Hematopoietic multipotent progenitor cell treated with erythropoietin and hydrocortisone succinate and interleukin-3 and kit ligand, for 8 days (in vitro differentiated cells): ENCODE measurements at places on chromosomes 5 and 9.
A peak's percentile ranks its signal among the peaks of the same experiment; 100 is the strongest.

- no peak for DNase-seq
Measured at GRCh38 chr9:107571148-107571547, 81.6 kb upstream of the KLF4 start.

DNA sequence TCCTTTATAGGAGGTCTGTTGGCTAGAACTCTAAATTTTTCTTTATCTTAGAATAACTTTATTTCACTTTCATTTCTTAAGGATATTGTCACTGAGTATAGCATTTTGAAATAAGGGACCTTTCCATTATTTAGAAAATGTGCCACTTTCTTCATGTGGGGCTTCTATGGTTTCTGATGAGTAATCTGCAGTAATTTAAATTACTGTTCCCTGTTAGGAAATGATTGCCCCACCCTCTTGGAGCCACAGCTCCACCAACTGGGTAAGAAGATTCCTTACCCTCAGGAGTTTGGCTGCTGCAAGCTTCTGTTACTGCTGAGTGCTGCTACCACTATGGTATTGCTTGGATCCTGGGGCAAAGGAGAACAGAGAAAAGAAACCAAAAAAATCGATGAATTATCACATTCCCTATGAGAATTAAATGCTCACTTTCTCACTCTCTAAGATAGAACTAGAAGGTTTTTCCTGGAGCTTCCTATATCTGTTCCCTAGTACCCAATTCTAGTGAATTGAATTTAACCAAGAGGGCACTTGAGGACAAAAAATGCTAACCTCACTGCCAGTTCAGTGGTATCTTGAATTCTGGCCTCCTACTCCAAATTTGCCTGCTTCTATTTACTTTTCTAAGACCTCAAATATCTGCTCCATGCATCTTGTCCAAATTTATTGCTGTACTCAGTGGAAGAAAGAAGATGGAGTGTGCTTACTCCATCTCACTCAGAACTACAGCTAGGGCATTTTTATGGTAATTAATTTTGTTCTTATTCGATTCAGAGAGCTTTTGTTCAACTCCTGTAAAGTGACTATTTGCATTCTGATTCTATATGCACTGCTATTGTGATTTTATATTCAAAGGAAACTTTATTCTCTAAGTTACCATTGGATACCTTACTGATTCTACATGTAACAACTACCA, 2111.3 kb downstream of the MAT2B start:
- DNase-seq, result no peak

- no peak for DNase-seq
Measured at GRCh38 chr9:101579711-101580545, 14.8 kb downstream of the PPP3R2 start.

- DNase-seq, result no peak
Measured at GRCh38 chr5:153601377-153601776, 110.9 kb downstream of the GRIA1 start.

- no peak for DNase-seq
Measured at GRCh38 chr5:178209334-178210072, 5.2 kb downstream of the HNRNPAB start.

- DNase-seq, result no peak
Measured at GRCh38 chr9:92829420-92829819, 48.4 kb downstream of the ZNF484 start.

DNA sequence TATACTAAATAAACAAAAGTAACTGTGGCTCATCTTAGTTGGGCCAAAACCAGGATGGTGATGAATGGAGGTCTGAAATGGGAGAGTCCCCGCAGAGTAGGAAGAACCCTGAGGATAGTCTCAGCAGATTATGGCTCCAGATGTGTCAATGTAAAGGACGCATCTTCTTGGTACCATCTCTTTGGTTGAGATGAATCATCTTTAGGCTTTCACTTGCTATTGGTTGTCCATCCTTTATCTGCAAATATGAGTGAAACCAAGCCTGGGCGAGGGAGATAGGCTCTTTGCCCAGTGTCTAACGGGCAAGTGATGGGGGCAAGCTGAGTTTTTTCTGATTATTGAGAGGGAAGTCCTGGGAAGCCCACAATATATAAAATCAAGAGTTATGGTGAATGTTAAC, 19.4 kb upstream of the LCP2 start:
- peak; percentile 99 for DNase-seq

- no peak for DNase-seq
Measured at GRCh38 chr9:36547598-36547997, 25.1 kb upstream of the MELK start.

DNA sequence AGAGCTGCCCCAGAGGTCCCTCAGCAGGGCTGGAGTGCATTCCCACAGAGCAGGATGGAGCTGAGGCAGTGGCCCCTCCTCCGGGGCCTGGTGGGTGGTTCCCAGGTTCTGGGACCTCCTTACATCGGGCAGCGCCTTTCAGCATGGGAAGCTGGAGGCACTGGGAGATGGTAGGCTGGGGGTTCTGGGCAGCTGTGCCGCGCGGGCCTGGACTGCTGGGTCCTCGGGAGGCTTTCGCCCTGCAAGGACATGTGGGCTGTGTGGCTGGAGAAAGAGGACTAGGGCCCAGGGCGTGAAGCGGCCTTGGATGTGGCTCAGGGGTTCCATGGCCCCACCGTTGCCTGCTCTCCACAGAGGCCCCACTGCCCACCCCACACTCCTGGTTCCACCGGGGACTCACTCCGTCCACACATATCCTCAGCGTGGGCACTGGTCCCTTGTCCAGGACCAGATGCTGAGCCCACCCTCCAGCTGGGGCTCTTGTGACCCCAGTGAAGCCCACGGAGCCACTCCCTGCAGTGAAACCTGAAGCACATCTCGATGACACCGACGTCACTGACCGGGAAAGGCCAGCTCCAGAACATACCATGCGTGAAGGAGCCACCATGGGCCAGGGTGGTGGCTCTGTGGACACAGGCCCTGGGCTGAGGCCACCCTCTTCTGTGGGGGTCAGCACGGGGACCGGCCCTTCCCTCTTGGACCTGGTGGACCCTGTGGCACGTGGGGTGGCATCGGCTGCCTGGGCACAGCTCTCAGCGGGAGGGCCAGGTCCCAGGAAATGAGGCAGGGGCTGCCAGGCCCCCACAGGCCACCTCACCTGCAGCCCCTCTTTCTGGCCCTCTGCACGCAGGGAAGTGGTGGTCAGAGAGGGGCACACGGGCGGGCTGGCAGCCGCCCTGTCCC, 31.5 kb upstream of the NKD2 start:
- DNase-seq, result no peak

DNA sequence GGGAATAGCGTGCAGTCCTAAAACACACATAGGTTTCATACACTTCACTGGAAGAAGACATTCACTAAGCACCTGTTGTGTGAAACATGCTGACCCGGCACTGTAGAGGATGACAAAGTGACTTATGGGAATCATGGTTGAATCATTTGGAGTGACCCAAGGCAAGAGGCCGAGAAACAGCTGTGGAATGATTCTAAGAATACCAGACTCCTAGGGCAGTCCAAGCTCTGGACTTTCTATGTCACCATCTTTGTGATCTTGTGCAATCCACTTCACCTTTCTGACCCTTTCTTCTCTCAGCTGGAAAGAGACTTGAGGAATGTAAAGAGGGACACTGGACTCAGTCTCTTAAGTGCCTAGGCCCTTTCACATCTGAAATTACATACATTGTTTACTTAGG, 13.1 kb downstream of the MSANTD3 start:
- no peak for DNase-seq

DNA sequence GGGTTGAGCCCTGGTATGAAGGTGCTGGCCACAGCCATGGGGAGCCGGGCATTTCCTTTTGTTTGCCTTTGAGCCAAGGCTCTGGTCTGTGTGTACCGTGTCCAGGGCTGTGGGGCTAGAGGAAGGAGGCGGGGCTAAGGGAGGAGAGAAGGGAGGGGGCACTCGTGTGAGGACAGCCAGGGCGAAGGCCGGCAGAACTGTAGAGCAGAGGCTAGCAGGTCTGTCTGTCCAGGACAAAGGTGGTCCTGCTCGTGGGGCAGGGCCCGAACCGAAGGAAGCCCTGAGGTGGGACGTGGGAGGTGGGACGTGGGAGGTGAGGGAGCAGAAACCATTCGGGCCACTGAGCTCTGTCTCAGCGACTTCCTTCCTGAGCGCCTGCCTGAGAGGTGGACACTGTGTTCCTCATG, 41.3 kb upstream of the TESK1 start:
- DNase-seq, result no peak

- no peak for DNase-seq
Measured at GRCh38 chr5:172911976-172912375, 47.2 kb upstream of the RPL26L1 start.

DNA sequence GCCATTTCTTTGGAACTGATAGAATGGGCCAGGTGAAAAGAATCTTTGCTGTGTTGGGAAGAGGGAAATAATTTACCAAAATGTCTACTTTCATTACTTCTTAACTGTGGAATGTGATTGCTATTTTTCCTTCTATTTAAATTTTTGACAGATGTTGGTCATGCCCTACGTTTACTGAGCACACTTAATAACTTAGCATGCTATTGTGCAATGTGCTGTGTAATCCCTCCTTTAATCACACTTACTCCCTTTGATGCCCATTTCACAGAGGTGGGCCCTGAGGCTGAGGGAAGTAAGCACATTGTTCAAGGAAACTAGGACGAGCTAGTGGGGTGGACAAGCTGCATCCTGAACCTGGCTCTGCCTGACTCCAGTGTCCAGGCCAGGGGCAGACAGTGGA, 47.8 kb upstream of the INSYN2B start:
- no peak for DNase-seq

DNA sequence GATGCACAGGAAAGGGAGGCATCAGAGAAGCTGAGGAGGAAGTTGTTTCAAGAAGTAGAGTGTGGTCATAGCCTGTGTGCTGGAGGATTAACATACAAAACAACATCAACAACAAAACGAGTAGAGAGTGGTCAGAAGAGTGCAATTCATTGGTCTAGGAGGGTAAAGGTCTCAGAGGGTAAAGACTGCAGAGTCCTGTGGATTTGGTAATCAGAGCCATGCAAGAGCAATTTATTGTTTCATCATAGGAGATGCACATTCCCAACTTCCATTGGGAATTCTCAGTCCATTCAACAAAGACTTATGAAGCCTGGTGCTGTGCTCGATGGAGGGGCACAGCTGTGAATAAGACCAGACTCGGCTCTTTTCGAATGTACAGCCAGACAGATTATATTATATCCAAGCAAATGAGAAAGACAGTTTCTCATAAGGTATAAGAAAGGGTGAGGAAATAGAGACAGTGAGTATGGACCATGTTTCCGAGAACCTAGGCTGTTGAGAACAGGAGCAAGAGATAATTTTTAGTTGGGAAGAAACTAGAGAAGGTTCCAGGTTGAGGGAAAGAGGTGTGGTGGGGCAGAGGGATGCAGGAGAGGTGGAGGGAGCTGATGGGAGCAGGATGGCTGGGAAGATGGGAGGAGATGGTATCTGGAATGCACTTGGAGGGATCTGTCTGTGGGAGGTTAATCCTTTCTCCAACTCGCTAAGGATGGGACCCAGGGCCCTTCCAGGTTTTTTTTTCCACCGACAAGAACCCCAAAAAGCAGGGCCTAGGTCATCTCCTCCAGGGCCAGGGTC, 7.9 kb upstream of the MYORG start:
- no peak for DNase-seq

DNA sequence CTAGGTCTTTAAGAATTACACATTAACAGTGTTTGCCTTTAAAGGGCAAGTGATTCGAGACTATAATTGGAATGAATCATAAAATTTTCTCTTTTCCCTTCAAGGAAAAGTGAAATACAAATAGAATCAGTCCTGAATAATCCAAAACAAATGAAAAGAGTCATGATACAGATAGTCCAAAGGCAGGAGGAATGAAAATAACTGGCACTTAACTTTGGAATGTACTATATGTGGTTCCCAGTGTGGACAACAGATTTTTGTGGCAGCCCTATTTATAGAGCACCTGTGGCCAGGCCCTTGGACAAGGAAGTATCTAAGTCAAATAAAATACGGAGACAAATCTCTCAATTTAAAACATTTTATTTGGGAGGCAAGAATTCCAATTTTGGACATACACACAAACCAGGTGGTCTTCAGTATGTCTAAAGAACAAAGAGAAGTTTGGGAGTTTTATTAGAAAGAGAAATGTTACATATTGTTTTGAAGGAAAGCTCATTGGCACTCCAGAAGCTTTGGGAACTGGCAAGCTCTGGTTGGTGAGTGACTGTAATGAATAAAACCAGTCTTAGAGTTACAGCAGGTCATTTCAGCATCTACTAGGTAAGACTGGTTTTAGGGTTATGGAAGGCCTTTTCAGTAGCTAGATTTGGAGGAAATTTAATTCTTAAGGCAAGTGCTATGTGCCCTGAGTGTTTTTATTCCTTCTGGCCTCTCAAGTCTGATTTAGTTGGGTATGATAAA, 116.0 kb upstream of the PAM start:
- DNase-seq, result no peak

DNA sequence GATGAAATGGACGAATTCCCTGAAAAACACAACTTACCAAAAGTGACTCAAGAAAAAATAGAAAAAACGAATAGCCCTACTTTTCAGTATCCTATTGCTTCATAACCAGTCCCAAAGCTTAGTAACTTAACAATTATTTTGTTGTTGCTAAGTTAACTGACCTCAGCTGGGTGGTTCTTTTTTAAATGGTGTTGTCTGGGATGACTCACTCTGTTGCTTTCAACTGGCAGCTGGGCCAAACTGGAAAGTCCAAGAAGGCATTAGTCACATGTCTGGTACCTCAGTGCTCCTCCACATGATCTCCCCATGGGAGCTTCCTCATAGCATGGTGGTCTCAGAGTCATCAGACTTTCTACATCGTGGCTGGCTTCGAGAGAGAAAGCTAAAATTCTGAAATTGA, 47.8 kb upstream of the ADAMTS2 start:
- DNase-seq, result no peak

GRCh38 chr5:1638658-1639400, 115.1 kb upstream of the LPCAT1 start:
- no peak for DNase-seq

GRCh38 chr5:96478983-96479382, 45.9 kb upstream of the PCSK1 start:
- DNase-seq, result no peak

GRCh38 chr5:32312197-32312594, 543 bp downstream of the MTMR12 start:
- peak; percentile 52 for DNase-seq

- DNase-seq, result no peak
Measured at GRCh38 chr9:86046930-86047341, 52.4 kb downstream of the GOLM1 start.

GRCh38 chr9:75539523-75539922, 350.9 kb upstream of the PCSK5 start:
- no peak for DNase-seq

DNA sequence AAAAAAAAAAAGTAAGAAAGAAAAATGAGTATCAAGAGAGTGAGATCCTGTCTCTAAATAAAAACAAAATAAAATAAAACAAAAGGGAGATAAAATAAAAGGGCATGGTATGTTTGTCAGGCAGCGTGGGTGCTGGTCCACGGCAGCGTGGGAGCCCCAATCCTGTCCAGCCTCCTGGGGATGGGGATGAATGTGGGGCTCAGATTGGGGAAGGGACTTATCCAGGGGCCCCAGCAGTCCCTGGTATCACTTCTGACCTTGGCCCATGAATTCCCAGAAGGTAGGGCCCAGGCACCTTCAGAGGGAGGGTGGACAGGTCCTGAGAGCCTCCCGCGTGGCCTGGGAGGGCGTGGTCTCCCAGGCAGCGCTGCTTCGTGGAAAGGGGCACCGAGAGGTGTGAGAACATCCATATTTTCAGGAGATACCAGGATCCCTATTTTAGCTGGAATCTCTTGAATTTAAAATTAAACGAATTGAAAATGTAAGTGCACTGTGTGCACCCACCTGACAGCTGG, 71.2 kb downstream of the ZNF354C start:
- no peak for DNase-seq

- peak; percentile 78 for DNase-seq
Measured at GRCh38 chr9:36151316-36152210, 15.0 kb downstream of the GLIPR2 start.

- DNase-seq, result no peak
Measured at GRCh38 chr5:163595932-163596607, 90.7 kb downstream of the MAT2B start.

- no peak for DNase-seq
Measured at GRCh38 chr5:136276946-136277345, 84.0 kb upstream of the SMIM32 start.
